ENCODE measurements at places on chromosomes 3 and 15.
A peak's percentile ranks its signal among the peaks of the same experiment; 100 is the strongest.

DNA sequence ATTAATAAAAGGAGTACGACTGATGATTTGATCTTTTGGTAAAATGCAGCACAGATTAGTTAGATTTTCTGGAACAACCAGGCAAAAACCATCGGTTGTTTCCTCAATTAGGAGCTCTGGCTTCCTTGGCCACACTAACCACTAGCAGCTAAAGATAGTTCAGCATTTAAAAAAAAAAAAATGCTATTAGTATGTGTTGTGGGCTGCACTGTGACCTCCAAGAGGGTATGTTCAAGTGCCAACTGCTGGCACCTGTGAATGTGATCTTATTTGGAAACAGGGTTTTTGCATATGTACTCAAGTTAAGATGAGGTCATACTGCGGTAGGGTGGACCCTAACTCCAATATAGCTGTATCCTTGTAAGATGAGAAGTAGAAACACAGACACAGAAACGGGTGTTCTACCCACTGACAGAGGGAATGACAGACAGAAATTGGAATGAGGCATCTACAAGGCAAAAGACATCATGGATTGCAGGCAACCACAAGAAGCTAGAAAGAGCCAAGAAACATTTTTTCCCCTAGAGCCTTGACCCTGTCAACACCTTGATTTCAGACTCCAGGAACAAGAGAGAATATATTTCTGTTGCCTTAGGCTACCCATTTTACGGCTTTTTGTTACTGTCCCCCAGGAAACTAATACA lies 534.6 kb upstream of the ROBO2 start:
- DNase-seq = no peak

GRCh38 chr3:56118968-56119367 lies 349.3 kb downstream of the ERC2 start:
- no peak for DNase-seq

GRCh38 chr3:134028486-134029255 lies 1.1 kb downstream of the SLCO2A1 start:
- no peak for DNase-seq

- no peak for DNase-seq
Observed at GRCh38 chr3:138845181-138845601, 10.5 kb upstream of the PIK3CB start.

- DNase-seq = no peak
Observed at GRCh38 chr3:49387721-49388120, 24.1 kb downstream of the RHOA start.

DNA sequence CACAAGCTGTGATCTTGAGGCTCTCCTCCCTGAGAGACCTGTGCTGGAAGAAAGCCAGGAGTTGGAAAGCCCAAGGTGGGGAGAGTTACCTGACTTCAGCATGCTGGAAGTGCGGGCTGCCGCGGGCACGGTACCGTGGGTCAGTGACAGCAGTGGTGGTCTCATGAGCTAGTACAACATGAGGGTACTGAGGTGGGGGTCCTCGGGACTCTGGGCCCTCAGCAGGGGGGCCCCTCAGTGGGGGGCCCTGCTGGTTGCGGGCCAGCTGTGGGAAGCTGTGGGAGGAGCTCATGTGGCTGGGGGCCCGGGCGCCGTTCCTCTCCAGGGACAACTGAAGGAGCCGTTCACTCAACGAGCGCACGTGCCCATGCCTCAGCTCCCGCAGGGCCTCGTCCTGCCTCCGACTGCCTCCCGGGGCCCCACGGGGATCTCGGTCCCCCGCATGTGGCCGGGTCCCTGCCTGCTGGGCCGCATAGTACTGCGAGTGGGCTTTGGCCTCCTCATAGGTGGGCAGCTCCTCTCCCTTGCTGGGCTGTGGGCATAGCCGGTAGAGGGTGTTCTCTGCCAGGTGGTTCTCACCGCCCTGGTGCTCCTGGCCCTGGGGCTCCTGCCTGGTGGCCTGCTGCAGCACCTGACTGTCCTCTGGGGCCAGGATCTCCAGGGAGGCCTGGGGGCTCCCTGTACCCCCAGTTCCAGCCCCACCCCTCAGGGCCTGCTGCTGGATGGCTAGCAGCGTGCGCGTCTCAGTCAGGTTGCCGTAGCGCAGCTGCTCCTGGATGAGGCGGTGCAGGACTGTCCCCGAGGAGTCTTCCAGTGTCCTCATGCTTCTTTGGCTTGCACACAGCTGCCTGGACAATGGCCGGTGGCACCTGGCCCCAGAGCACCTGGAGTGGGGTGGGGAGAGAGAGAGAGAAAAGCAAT lies 3.4 kb downstream of the AMOTL2 start:
- no peak for DNase-seq

GRCh38 chr3:141524988-141525387 lies 38.2 kb downstream of the RASA2 start:
- DNase-seq = no peak

- DNase-seq = no peak
Observed at GRCh38 chr3:77699125-77699691, 659.3 kb downstream of the ROBO2 start.

- no peak for DNase-seq
Observed at GRCh38 chr3:28859897-28860296, 421.0 kb upstream of the RBMS3 start.

GRCh38 chr3:58190882-58191281 lies 19.9 kb downstream of the DNASE1L3 start:
- DNase-seq = no peak

DNA sequence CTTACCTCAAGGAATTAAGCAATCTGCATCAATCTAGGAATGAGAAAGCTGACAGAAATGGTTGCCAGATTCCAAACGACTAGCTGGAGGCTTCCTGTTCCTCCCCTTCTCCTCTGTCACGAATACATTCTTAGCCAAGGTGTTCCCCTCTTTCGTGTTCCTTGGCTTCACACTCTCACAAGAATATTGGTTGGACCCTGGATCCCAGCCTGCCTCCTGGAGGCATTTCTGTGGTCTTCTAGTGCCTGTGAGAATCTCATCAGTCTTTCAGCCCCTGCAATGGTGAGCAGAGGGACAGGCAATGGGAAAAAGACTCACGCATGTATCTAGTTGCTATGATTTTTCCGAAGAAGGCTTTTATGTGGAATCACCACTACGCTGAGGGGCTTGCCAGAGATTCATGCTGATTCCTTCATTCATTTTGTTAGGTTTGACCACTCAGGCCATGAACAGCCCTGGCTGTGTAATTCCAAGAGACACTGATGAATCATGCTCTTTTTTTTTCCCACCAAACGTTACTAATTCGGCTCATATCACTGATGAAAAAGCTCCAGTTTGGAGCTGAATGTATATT lies 1.6 kb upstream of the P3H2 start:
- no peak for DNase-seq

- no peak for DNase-seq
Observed at GRCh38 chr3:70716832-70717231, 404.4 kb upstream of the MDFIC2 start.

- no peak for DNase-seq
Observed at GRCh38 chr15:35067496-35068347, 17.4 kb downstream of the NANOGP8 start.

- no peak for DNase-seq
Observed at GRCh38 chr3:124840331-124840730, 46.8 kb downstream of the ITGB5 start.

DNA sequence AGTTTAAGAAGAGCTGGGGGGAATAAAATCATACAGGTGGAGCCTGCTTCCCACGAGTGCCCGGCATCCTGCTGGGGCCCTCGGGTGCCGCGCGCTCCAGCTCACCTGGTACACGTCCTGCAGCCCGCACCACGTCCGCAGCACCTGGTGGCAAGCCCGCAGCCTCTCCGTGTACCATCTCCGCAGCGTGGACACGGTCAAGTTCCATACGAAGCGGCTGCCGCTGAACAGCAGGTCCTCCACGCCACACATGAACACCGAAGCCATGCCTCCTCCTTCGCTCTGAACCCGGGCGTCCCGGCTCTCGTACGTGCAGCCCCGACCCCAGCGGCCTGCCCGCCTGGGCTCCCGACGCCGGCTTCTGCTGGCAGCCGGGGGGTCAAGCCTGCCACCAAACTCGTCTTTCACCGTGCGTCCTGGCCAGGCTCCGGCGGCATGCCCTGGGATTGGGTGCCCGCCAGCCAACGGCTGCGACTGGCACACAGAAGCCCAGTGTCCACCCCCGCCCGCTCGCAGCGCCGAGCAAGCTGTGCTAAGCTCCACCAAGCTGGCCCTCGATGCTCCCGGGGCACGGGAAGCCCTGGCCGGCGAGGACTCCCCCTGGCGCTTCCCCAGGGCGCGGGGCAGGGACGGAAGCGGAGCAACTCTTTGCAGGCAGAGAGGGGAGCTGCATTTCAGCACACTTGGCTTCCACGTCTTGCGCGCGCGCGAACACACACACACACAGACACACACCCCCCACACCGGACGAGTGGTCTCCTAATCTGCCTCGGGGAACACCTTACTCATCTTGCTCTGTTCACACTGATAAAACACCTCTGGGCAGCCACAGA lies at the start of gene FRMD4B:
Gene FRMD4B, minus strand, starts transcription at position 366 of the 833 bp plus-strand sequence. Its CDS starts 99 bp downstream, at position 267.
- peak; percentile 82 for DNase-seq

- DNase-seq = no peak
Observed at GRCh38 chr15:77145370-77145769, 74.5 kb upstream of the TSPAN3 start.

DNA sequence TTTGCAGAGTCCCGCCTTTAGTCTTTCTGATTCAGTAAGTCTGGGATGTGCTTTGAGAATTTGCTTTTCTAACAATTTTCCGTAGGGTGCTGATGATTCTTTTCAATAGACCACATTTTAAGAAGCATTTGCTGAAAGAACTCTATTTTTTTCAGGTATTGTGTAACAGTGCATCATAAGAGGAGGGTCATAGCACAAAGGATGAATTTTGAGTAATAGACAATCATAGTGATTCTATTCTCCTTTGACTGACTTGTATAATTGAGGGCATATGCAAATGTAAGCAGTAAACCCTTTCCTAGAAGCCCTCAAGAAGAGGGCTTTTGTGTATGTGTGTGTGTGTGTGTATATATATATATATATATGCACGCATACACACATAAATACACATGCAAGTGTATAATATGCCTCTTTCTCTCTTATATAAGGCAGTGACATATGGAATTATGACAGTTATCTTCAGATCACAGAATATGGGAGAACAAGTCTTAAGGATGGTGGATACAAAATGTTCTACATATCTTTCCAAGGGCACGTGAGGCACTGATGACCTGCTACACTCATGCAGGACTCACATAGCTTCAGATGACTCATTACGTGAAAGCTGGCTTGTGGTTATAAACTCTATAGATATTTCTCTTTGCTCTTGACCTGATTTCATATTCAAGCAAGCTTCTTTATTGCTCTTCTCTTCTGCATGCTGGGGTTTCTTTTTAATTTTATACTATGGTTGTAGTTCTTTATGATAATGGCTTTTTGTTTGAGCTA lies 6.5 kb upstream of the PLSCR1 start:
- no peak for DNase-seq

DNA sequence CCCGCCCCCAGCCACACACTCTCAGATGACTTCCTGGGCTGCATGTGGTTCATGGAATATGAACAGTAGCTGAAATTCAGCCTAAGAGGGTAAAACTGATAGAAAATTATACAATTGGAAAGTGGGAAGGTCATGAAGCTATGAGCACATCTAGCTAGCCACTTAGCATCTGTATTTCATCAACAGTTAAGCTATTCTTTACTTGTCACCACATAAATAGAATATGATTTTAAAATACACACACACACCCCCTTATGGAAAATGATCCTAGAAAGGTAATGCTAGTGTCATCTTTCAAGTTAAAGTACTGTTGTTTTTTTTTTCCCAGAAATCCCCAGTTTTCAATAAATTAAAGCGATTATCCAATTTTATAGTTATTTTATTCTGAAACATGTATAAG lies 3.6 kb downstream of the MAP4 start:
- no peak for DNase-seq

GRCh38 chr3:109081746-109082510 lies 36.0 kb downstream of the MORC1 start:
- DNase-seq = no peak

DNA sequence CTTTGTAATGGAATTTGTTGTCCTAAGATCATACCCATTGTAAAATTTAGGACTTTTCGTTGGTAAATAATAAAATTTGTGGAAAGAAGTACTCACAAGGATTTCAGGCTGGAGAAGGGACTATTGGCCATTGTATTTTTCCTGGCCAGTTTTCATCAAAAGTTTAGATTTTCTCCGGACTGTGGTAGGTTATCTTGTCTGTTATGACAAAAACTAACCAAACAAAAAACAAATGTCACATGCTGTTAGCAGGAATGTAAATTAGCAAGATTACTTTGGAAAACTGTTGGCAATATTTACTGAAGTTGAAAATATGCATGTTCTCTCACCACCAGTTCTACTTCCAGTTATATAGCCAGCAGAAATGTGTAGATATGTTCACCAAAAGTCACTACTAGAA lies 27.8 kb downstream of the PDE8A start:
- no peak for DNase-seq

GRCh38 chr3:149571381-149571780 lies 86.4 kb downstream of the WWTR1 start:
- no peak for DNase-seq

DNA sequence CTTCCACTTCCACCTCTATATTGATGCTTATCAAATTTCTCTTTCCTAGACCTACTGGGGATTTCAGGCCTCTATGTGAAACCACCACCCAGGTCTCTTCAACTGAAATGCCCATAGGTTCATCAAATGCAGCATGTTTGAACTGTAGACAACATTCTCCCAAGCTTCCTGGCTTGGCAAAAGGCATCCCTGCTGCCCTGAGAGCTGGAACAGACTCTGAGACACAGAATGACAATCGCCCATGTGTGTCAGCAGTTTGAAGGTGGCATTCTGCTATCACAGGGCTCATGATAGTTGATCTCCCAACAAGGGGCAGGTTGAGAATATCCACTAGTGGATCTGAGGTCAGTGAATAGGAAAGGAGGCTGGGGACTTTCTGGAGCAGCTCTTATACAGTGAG lies 200.7 kb downstream of the RPLP1 start:
- DNase-seq = no peak

DNA sequence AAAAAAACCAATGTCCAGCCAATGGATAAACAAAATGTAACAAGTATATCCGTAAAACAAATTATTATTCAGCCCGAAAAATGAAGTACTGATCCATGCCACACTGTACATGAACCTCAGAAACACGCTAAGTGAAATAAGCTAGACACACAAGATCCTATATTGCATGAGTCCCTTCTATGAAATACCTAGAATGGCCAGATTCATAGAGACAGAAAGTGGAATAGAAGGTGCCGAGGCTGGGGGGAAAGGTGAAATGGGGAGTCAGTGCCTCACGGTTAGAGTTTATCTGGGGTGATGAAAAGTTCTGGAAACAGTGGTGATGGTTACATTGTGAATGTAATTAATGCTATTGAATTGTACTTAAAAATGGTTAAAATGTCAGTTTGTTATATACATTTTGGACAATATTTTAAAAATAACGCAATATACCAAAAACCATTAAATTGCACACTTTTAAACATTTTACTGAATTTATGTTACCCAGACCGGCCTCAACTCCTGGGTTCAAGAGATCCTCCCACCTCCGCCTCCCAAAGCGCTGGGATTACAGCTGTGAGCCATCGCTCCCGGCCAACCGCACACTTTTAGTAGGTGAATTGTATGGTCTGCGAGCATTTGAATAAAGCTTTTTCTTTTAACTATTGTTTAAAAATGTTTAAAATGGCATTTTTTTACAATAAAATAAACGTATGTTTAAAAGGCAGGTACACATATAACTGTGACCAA lies 2.1 kb downstream of the RNF168 start:
- DNase-seq = no peak

GRCh38 chr3:111545349-111545748 lies 3.4 kb downstream of the CD96 start:
- DNase-seq = no peak

- DNase-seq = no peak
Observed at GRCh38 chr3:157384491-157384890, 52.2 kb upstream of the PTX3 start.

GRCh38 chr3:55426486-55426885 lies 60.6 kb downstream of the WNT5A start:
- DNase-seq = no peak
